ENCODE measurements at places on chromosomes 5 and 9.

GRCh38 chr5:144356489-144356888 lies 185.8 kb downstream of the KCTD16 start:
- DNase-seq: no peak

GRCh38 chr9:34633851-34634550 lies 3.6 kb downstream of the SIGMAR1 start:
- peak; percentile 80 for DNase-seq

DNA sequence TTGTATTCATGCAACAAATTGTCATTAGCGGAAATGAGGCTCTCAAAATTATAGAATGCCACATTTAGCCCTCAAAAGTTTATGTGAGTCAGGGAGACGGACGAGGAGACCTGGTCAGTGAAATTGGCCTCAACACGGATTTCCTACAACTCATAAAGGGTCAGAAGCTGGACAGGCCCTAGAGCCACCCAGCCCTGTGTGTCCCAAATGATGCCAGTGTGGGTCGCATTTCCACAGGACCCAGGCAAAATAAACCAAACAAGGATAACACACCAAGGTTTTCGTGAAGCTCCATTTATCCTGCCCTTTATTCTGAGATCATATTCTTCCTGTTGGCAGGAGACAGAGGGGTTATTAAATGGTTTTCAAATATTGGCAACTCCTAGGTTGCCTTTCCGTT lies 72.0 kb upstream of the COL5A1 start:
- DNase-seq: no peak

GRCh38 chr5:103561685-103562452 lies 720 bp downstream of the NUDT12 start:
- DNase-seq: peak; percentile 6

- DNase-seq: peak; percentile 6
Observed at GRCh38 chr9:117783828-117784227, 79.6 kb downstream of the TLR4 start.
